Occipital lobe (tissue), 3 donors: ENCODE measurements at places on chromosomes 4 and X. TPM values are rescaled to one million over a fixed set of nuclear protein-coding genes. Genes with fewer than 3 reads are reported as not detected.

The SPANXA1 gene
- not detected for total RNA-seq

The USP17L27 gene
- not detected for total RNA-seq

The CXCL1 gene
- total RNA-seq, result 2.0 TPM

The AWAT2 gene
- total RNA-seq, result not detected

The FAM184B gene
- total RNA-seq, result 3.6 TPM

The EMCN gene
- 4.2 TPM for total RNA-seq

The ARX gene
- total RNA-seq, result 6.2 TPM

The KIAA1210 gene
- under 0.01 TPM for total RNA-seq

The ZNF732 gene
- 1.4 TPM for total RNA-seq

The AADAT gene
- 18.6 TPM for total RNA-seq

The FAM47C gene
- total RNA-seq, result not detected

The SMARCA1 gene
- 78.0 TPM for total RNA-seq

The S100P gene
- 1.6 TPM for total RNA-seq

The GPR119 gene
- not detected for total RNA-seq

The SHROOM4 gene
- 1.7 TPM for total RNA-seq

The ZXDA gene
- 32.0 TPM for total RNA-seq

The DMRTC1B gene
- 0.31 TPM for total RNA-seq

The GRID2 gene
- 21.8 TPM for total RNA-seq

The RPL9 gene
- 3,277 TPM for total RNA-seq

The GRIA3 gene
- 74.2 TPM for total RNA-seq

The POU4F2 gene
- not detected for total RNA-seq
